ENCODE measurements at places on chromosomes 16 and 17.

DNA sequence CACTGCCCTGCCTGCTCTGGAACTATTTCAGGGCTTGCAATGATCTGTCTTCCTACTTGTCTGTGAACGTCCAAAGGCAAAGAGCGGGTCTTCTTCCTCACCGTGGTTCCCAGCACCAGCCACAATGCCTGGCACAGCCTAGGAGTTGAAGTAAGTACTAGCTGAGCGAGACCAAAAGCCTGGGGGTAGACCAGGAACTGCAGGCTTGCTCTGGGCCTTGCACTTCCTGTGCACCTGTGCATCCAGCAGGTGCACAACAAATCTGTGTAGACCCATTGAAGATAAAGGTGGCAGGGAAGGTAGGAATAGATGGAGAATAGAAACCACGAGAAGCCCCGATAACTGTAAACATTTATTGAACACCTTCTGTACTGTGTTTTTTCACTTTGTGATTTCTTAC lies 4.6 kb downstream of the FAM171A2 start:
- no peak overlapping the region for H3K27ac ChIP-seq
- no peak for DNase-seq
- H3K36me3 ChIP-seq: peaks cover 31% of the 10 kb centered on the region
- H3K4me1 ChIP-seq: peaks cover 19% of the 10 kb centered on the region
- H3K27me3 ChIP-seq: no peaks in the 10 kb centered on the region

DNA sequence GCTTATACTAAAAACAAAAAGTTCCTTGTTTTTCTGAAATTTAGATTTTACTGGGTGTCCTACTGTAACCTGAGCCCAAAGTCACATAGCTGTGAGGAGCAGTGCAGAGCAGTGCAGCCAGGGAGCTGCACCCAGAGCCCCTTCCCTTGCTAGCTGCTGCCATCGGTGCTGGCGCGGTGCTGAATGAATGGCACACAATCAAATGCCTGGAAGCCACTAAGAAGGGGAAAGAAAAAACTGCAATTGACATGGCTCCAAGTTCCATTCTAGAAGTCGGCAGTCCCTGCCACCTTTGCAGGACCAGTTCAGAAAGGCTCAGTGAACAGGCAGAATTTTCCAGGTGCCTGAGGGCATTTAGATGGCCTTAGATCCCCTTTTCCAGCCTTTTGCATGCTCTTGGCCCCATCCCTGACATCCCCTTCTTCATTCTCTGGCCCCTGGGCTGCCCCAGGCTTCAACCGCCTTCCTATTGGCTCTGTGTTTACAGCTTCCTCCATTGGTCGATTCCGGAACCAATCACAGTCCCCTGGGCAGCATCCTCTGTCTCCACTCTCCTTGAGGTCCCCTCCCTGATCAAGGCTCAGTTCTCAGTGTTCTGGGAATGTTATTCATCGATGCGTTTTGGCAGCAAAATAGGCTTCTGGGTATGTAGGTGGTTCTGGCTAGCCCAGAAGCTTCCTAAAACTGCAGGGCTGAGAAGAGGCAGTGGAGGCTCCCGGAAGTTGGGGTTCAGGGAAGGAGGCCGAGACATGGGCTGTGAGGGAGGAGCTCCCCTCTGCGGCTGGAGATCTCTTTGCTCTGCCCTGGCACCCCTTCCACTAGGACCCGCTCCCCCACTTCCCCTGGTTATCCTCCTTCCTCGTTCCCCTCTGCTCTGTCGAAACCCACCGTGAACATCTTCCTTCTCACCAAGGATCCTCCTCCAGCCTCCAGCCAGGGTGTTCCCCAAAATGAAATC lies 37.9 kb downstream of the ATP2C2 start:
- DNase-seq: peak; percentile 60
- no peaks in the 10 kb centered on the region for H3K36me3 ChIP-seq
- peaks cover 28% of the 10 kb centered on the region for H3K27me3 ChIP-seq
- H3K4me1 ChIP-seq: no peaks in the 10 kb centered on the region
- no peak overlapping the region for H3K4me3 ChIP-seq

DNA sequence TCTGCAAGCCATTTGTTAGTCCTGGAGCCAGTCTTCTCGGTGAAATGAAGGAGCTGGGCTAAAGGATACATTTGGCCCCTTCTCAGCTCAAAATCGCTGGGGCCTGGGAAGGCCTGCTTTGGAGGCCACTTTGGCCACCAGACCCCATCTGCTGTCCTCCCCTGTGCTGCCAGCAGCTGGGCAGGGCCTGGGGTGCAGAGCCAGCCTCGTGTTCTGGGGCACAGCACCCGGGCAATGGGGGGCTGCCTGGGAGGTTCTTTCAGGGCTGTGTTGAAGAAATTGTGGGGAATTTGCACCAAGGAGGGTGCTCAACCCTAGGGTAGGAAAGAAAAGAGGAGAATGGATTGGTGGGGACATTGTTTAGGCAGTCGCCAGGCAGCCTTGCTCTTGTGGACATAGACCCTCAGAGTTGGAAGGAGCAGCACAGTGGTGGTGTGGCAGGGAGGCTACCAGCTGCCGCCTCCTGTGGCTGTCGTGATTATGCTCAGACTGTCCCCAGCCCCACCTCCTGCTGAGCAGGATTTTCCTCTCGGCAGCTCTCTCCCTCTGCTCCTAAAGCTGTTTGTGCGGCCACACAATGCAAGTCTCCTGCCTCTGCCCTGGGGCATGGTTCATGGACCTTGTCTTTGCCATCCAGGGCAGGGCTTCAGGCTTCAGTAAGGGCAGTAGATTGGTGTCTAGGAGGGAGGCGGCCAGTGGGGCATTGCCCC lies 174.8 kb downstream of the NTN1 start:
- peaks cover 24% of the 10 kb centered on the region for H3K36me3 ChIP-seq
- H3K4me3 ChIP-seq: no peak overlapping the region
- no peaks in the 10 kb centered on the region for H3K27me3 ChIP-seq
- DNase-seq: peak; percentile 93

DNA sequence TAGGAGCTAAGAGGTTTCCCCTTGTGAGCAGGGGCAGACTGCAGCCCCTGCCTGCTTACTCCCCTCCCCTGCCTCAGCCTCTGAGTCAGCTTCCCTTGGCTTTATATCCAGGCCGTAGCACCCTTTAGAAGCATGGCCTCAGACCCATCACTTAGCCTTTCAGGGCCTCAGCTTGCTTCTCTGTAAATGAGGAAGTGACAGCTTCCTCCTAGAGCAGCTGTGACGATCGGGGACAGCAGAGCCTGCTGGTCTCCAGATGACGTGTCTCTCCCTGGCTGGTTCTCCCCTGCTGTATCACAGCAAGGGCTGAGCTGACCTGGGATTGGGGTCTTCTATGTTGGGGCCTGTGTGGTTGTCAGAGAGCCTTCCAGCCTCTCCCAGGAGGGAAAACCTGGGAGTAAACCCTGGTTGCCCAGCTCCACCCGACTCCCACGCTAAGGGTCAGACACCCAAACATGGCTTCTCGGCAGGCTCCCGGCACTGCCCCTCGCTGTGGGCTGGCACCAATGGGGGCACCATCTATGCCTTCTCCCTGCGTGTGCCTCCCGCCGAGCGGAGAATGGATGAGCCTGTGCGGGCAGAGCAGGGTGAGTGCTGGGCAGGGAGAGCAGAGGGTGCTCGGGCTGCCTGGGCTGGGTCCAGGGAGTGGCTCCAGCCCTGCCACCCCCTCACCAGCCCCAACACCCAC lies 16.3 kb upstream of the MYO15B start:
- H3K36me3 ChIP-seq: no peaks in the 10 kb centered on the region
- no peak overlapping the region for H3K4me3 ChIP-seq
- H3K27ac ChIP-seq: no peak overlapping the region
- H3K27me3 ChIP-seq: no peaks in the 10 kb centered on the region
- peak; percentile 43 for DNase-seq

GRCh38 chr17:78210111-78210510 lies 3.9 kb upstream of the BIRC5 start:
- H3K4me1 ChIP-seq: no peaks in the 10 kb centered on the region
- H3K27ac ChIP-seq: no peak overlapping the region
- no peak overlapping the region for H3K4me3 ChIP-seq
- DNase-seq: no peak
- H3K36me3 ChIP-seq: no peaks in the 10 kb centered on the region

DNA sequence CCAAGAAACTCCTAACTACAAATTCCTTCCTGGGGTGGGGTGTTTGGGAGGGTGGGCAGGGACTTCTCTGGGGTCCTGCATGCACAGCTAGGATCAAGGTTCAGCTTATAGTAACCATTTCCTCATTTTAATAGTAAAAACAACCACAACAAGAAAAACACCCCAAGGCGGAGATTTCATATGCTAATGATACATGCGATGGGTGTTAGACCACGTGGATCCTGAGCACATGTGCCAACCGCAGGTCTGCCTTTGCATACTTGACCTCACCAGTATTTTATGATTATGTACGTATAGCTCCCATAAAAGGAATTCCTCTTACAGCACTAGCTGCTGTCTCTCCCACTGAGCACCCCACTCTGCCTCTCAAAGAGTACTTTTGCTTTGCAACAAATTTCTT lies 1.9 kb downstream of the KRTAP4-11 start:
- DNase-seq: no peak
- H3K27ac ChIP-seq: no peak overlapping the region
- H3K4me3 ChIP-seq: no peak overlapping the region
- no peaks in the 10 kb centered on the region for H3K27me3 ChIP-seq
- H3K4me1 ChIP-seq: no peaks in the 10 kb centered on the region

GRCh38 chr17:28253663-28254062 lies 65.3 kb upstream of the TMEM97 start:
- H3K27me3 ChIP-seq: no peaks in the 10 kb centered on the region
- no peak overlapping the region for H3K4me3 ChIP-seq
- no peaks in the 10 kb centered on the region for H3K4me1 ChIP-seq

- peaks cover 63% of the 10 kb centered on the region for H3K36me3 ChIP-seq
- no peaks in the 10 kb centered on the region for H3K27me3 ChIP-seq
- no peak overlapping the region for H3K4me3 ChIP-seq
- H3K27ac ChIP-seq: no peak overlapping the region
- no peaks in the 10 kb centered on the region for H3K4me1 ChIP-seq
Observed at GRCh38 chr16:22322021-22322471, 24.8 kb downstream of the POLR3E start.

DNA sequence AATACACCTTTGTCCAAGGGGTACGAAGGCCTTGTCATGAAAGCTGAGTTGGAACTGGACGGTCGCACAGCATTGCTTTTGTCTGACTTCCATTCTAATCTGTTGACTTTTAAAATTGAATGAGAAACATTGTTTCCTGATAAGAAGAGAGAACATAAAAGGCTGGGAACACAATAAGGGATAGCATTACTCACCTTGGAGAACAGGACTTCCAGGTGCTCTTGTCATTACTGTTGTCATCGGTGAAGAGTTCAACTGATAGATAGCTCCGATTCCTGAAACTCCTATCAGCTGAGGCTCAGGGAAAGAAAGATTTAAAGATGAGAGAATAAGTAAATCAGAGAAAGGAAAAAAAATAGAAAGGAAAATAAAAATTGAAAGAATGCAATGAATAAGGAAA lies 351.1 kb downstream of the KCNJ2 start:
- no peaks in the 10 kb centered on the region for H3K27me3 ChIP-seq
- H3K4me3 ChIP-seq: no peak overlapping the region
- no peaks in the 10 kb centered on the region for H3K4me1 ChIP-seq
- H3K36me3 ChIP-seq: no peaks in the 10 kb centered on the region
- no peak overlapping the region for H3K27ac ChIP-seq

GRCh38 chr17:71779482-71779881 lies 341.3 kb upstream of the SOX9 start:
- H3K27ac ChIP-seq: no peak overlapping the region
- DNase-seq: no peak
- no peaks in the 10 kb centered on the region for H3K4me1 ChIP-seq
- no peaks in the 10 kb centered on the region for H3K36me3 ChIP-seq

DNA sequence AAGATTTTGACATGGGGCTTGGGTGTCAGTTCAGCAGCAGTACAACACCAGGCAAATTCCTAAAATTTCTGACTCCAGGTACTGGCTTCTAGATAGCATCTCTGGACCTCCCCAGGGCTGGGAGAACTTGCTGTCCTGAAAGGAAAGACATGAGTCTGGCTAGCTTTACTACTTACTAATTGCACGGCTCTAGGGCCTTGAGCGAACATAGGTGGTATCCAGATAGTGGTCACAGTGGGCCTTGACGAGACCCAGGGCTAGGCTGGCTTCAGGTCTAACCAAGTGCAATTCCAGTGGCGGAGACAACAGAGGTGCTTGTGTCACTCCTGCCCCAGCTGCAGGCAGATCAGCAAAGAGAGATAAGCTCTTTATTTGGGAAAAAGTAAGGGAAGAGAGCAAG lies 16.4 kb upstream of the SLC13A5 start:
- no peak for DNase-seq
- H3K4me1 ChIP-seq: no peaks in the 10 kb centered on the region
- H3K27ac ChIP-seq: no peak overlapping the region
- no peak overlapping the region for H3K4me3 ChIP-seq

DNA sequence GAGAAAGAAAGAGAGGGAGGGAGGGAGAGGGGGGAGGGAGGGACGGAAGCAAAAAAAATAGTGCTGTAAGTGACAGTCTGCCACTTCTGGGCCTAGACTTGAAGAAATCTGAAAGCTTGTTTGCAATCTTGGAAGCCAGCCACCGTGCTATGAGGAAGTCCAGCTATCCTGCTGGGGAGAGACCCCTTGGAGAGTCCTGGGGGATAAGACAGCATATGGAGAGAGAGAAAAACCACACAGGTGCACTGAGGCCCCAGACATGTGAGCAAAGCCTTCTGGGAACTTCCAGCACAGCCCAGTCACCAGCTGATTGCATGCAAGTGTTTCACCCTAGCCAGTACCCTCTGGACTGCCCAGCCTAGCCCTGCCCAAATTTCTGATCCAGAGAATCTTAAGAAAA lies 12.6 kb upstream of the ALOX12B start:
- no peak for DNase-seq
- H3K27me3 ChIP-seq: peaks cover 24% of the 10 kb centered on the region
- no peaks in the 10 kb centered on the region for H3K4me1 ChIP-seq
- no peaks in the 10 kb centered on the region for H3K36me3 ChIP-seq

GRCh38 chr16:66947302-66948065 lies 12.2 kb downstream of the CES2 start:
- H3K4me3 ChIP-seq: no peak overlapping the region
- peaks cover 33% of the 10 kb centered on the region for H3K27me3 ChIP-seq
- H3K27ac ChIP-seq: no peak overlapping the region
- peaks cover 1% of the 10 kb centered on the region for H3K36me3 ChIP-seq
- H3K4me1 ChIP-seq: no peaks in the 10 kb centered on the region
